ENCODE measurements at places on chromosomes 6 and 20. TPM values are rescaled to one million over a fixed set of nuclear protein-coding genes. Genes with fewer than 3 reads are reported as not detected.

TENT5A gene
- polyA plus RNA-seq, result 39.2 TPM

SUMO4 gene
- 0.23 TPM for polyA plus RNA-seq

AVP gene
- polyA plus RNA-seq, result not detected

VGLL2 gene
- polyA plus RNA-seq, result not detected

CGAS gene
- polyA plus RNA-seq, result 3.7 TPM

PM20D2 gene
- 2.0 TPM for polyA plus RNA-seq

C6orf118 gene
- not detected for polyA plus RNA-seq

GPLD1 gene
- polyA plus RNA-seq, result 0.09 TPM

HLA-DQA2 gene
- not detected for polyA plus RNA-seq

ADNP gene
- 34.2 TPM for polyA plus RNA-seq

SMLR1 gene
- polyA plus RNA-seq, result not detected

NFYA gene
- polyA plus RNA-seq, result 9.8 TPM

PACRG gene
- polyA plus RNA-seq, result 0.42 TPM

MATN4 gene
- polyA plus RNA-seq, result not detected

APOBEC2 gene
- not detected for polyA plus RNA-seq

ECT2L gene
- not detected for polyA plus RNA-seq

PBOV1 gene
- polyA plus RNA-seq, result not detected

RGS17 gene
- 0.36 TPM for polyA plus RNA-seq

CD109 gene
- polyA plus RNA-seq, result 31.1 TPM

DUSP15 gene
- polyA plus RNA-seq, result not detected

LY6G6D gene
- not detected for polyA plus RNA-seq

NTSR1 gene
- not detected for polyA plus RNA-seq

NNAT gene
- polyA plus RNA-seq, result 0.90 TPM

RAET1G gene
- polyA plus RNA-seq, result 15.8 TPM

GRM4 gene
- 0.10 TPM for polyA plus RNA-seq

TSPO2 gene
- polyA plus RNA-seq, result not detected

ABHD12 gene
- 75.0 TPM for polyA plus RNA-seq

TREM1 gene
- not detected for polyA plus RNA-seq

KHDC1L gene
- not detected for polyA plus RNA-seq

ADGRG6 gene
- polyA plus RNA-seq, result 0.38 TPM

XKR7 gene
- polyA plus RNA-seq, result not detected

CTSZ gene
- 13.5 TPM for polyA plus RNA-seq

SH3BGRL2 gene
- polyA plus RNA-seq, result 1.1 TPM

PPP1R16B gene
- 0.34 TPM for polyA plus RNA-seq

Data from GM23248 (cell line).